Stimulated activated naive CD8-positive, alpha-beta T cell treated with anti-CD3 and anti-CD28 coated beads, Interleukin-15, Interleukin-2, amounts not matched to agents 100 U/mL and 50 U/mL, for 24 hours (primary cell): ENCODE measurements at places on chromosomes 11 and 22.
A peak's percentile ranks its signal among the peaks of the same experiment; 100 is the strongest.

DNA sequence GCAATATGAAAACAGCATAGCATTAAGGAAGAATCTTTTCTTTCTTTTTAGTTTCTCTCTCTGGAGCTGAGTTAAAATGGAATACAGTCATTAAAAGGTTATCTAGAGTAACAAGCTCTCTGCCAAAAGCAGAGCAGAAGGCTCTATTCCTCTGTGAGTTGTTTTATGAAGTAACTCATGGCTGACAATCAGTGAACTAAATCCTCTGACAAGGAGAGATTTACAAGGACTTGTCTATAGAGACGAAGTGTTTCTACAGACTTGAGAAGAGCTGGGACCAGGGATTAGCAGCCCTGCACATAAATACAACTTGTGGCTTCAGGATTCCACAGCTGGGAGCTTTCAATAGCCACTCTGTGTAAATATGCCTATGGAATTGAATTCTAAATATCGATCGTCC lies 192.5 kb upstream of the RAG2 start:
- DNase-seq: no peak

DNA sequence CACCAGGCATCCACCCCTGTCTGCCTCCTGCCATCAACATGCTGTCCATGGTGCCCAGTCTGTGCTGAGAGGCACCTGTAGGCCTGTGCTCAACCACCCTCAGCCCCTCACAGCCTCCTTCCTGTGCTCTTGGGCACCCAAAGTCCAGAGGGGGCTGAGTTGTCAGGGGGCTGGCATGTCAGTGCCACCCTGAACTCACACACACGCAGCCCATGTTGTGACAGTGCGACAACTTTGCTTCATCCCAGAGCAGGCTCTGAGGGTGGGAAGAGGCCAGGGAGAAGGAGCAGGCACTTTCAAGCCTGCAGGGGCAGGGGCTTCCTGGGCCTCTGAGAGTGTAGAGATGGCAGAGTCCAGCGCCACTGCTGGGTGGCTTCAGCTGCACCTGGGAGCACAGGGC lies 491.0 kb downstream of the TMEM135 start:
- DNase-seq: no peak

DNA sequence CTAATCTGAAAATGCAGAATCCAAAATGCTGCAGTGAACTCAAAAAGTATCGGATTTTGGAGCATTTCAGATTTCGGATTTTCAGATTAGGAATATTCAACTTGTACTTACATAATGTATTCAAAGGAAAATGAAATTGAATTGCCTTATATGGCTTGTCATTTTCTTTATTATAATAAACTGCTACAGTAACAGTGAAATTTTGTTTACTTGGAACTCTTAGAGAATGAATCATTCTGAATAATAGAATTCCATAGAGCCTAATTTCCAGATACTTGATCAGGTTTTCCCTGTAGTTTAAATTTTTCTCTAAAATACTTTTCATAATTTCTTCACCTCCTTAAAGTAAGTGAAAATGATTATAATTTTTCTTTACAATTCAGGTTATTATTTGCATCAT lies 17.3 kb downstream of the TTC17 start:
- DNase-seq: no peak

DNA sequence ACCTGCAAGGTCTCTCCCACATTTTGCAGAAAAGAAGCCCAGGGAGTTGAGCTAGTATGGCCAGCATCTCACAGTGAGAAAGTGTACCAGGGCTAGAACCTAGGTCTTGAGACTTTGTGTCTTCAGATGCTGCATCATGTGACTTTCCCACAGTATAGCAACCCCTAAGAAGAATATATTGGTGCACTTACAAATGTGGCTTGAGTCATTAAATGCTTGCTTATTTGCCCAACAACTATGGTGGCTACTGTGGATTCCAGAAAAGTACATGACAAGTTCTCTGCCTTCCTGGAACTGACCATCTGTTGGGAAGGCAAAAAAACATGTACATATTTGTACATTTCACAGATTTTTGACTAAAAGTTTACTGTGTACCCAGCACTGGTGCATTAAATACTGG lies 55.0 kb downstream of the POLD3 start:
- no peak for DNase-seq

- DNase-seq: no peak
Measured at GRCh38 chr22:21861851-21862250, 5.6 kb downstream of the MAPK1 start.

- peak; percentile 15 for DNase-seq
Measured at GRCh38 chr11:60265373-60266214, 14.9 kb upstream of the MS4A4A start.

GRCh38 chr11:776561-777287 lies 563 bp downstream of the GATD1 start:
- no peak for DNase-seq

DNA sequence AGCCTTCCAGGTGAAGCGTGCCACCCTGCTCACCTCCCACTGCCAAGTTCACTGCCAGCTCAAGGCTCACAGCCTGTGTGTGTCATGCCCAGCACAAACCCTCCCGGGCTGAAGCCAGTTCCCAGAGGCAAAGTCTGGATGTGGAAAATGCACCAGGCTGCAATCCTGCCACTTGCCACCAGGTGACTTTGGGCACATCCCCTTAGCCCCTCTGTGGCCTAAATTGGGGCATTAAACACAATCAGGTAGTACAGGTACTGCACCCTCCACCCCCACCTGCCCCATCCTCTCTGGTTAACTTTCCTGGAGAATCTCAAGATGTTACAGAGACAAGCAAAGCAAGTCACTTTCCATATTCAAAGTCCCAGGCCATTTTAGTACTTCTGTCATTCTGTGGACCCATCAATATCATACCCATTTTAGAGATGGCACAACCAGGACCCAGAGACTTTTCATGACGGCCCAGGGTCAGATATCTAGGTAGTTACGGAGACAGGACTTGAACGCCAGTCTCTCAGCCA lies 1.8 kb upstream of the RASD2 start:
- peak; percentile 58 for DNase-seq
